ENCODE measurements at places on chromosomes 4 and X.

DNA sequence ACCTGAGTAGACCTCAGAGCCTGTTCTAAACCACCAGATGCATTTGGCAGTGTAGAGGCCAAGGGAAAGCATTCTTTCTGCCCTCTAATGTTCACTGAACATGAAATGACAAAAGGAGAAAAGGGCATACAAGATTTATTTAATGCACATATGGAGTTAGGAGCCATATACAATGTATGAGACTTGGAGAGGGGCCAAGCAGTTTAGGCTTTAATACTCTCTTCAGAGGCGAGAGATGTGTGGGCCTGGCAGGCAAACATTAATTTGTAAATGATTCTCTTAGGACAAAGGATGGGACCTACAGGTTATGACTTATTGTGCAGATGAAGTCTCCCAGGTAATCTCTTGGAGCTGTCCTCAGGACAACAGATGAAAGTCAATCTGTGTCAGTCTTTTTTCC lies 631.9 kb downstream of the ADGRL3 start:
- DNase-seq = no peak

DNA sequence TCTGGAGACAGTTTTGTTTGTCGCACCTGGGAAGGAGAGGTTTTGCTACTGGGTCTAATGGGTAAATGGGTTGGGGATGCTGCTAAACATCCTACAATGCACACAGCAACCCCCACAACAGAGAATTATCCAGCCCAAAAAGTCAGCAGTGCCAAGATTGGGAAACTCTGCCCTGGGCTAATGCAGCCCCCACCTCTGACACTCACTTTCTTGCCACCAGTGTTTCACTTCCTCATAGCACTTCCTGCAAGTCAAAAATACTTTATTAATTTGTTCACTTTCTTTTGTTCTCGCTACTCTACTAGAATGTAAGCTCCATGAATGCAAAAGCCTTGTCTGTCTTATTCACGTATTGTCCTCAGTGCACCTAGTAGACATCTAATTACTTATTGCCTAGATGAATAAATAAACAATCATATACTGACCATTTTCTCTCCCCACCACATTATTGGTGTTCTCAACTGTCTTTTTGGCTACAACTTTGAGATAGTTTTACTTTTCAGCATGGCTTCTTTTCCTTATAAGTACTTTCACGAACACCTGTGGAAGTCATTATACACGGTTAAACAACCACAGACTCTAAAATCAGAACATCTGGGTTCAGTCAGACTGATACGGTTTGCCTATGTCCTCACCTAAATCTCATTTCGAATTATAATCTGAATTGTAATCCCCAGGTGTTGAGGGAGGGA lies 82.0 kb upstream of the PITX2 start:
- no peak for DNase-seq

DNA sequence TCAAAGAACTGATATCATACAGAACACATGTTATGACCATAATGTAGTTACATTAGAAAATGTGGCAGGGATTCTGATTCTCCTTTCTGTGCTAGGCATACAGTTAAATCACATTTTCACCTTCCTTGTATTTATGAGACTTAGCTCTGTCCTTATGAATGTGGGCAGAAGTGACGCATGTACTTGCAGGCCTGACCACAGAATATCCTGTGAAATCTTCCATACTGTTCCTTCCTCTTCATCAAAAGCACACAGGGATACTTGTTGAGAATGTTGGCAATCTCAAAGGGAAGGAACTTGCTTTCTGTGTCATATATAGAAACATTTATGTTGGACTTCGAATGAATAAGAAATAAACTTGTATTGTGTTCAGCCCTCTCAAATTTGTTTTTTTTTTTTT lies 17.2 kb upstream of the MYOZ2 start:
- DNase-seq = no peak

DNA sequence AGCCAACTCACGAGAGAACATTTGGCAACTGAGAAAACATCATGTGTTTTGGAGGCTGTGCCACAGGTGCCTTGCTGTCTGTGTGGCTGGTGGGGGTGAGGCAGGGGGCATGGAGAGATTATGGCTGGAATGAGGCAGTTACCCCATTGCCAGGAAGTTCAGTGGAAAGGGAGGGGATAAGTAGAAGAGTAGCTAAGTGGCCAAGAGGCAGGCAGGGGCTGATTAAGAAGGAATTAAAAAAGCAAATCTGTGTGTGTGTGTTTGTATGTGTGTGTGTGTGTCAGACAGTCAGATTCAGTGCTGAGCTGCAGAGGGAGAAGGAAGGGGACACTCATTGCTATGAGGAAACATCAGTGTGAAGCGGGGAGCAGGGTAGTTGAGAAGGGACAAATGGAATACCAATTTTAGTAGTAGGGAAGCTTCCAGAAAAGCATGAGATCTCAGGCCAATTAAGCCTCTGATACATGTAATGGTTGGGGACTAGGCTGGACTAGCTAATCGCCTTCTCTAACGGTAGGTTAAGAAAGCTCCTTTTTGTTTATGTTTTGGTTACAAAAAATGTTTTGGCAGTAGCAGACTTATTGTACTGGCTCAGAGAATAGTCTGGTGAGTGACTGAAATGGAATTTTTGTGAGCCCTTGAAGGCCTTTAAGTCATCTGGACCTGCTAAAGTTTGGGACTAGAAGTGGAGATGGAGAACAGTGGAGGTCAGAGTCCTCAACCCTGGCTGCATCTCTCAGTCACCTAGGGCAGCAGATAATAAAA lies 18.5 kb downstream of the TMEM164 start:
- DNase-seq = no peak

- DNase-seq = no peak
Measured at GRCh38 chr4:72569719-72570235, 756 bp upstream of the ADAMTS3 start.

DNA sequence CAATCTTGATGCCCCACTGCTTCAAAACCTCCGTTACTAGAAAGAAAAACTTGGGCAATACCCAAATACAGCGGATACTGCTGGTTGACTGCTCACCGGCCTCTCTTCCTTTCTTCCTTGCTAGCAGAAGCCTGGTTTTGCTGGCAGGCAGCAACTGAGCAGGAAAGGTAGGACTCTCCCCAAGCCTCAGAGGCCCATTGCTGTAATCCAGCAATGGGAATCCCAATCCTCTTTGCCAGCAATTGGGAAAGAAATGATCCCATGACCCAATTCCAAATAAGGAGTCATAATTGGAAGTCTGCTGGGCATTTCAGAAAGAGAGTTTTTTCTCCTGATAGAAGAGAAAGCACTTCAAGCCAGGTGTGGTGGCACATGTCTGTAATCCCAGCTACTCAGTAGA lies 394.5 kb downstream of the BCOR start:
- no peak for DNase-seq

GRCh38 chr4:31417040-31417439 lies 696.9 kb downstream of the PCDH7 start:
- no peak for DNase-seq

- DNase-seq = no peak
Measured at GRCh38 chr4:110034026-110034393, 121.3 kb downstream of the EGF start.

- peak; percentile 83 for DNase-seq
Measured at GRCh38 chrX:65534450-65535292, at the start of gene LAS1L. TSS of gene LAS1L (minus strand) at chrX:65534787. CDS start at chrX:65534715, 72 bp downstream.

GRCh38 chr4:38503689-38504395 lies 160.2 kb upstream of the KLF3 start:
- no peak for DNase-seq

GRCh38 chr4:70722199-70722791 lies 531 bp downstream of the RUFY3 start:
- DNase-seq = no peak

DNA sequence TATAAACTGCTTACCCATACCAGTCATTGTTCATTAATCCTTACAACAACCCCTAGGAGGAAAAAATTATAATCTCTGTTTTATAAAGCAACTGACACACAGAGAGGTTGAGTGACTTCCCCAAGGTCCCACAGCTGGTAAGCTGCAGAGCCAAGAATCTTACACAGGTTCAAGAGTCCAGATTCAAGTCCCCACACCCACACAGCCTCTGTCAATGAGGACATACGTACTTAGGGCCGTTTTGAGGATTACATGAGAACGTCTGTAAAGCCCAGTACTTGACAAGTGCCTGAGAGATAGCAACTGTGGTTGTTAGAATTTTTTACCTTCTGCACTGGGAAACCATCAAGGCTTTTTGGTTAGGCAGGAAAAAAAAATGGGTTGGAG lies 556 bp upstream of the SLC25A43 start:
- no peak for DNase-seq

- DNase-seq = no peak
Measured at GRCh38 chr4:5982156-5982973, 35.9 kb downstream of the C4orf50 start.

- no peak for DNase-seq
Measured at GRCh38 chr4:16853640-16854039, 44.8 kb downstream of the LDB2 start.

DNA sequence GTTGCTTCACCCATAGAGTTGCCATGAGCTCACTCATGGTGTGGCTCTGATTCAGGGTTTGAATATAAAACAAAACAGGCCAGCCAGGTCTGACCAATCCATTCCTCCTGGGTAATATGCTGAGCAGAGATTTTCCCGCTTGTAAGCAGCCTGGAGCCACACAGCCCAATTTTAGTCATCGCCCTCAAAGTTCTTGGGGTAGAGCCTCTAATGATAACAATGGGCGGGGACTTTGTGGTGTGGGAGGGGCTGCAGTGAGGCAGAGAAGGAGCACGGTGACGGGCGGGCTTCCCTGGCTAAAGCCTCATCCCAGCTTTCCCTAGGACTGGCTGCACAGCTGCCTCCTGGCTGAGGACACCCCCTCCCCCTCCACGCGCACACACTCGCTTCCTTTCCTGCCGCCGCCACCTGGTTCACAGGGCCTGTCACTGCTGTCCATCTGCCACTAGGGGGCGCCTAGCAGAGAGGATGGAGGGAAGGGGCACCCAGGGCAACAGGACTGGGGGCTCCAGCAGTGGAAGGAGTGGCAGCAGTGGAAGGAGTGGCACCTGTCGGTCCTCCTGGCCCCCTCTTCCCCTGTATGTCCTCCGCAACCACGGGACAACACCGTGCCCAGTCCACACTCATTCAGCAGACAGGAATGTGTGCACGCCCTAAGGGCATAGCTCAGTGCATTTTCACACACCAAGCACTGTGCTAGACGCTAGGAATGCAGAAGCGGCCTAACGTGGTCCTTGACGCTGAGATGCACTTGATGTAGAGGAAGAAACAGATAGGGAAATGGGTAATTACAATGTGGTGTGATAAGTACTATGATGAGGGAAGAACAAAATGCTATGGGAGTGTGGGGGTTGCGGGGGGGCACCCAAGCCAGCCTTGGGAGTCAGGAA lies 26.8 kb downstream of the PRPS1 start:
- DNase-seq = peak; percentile 39

DNA sequence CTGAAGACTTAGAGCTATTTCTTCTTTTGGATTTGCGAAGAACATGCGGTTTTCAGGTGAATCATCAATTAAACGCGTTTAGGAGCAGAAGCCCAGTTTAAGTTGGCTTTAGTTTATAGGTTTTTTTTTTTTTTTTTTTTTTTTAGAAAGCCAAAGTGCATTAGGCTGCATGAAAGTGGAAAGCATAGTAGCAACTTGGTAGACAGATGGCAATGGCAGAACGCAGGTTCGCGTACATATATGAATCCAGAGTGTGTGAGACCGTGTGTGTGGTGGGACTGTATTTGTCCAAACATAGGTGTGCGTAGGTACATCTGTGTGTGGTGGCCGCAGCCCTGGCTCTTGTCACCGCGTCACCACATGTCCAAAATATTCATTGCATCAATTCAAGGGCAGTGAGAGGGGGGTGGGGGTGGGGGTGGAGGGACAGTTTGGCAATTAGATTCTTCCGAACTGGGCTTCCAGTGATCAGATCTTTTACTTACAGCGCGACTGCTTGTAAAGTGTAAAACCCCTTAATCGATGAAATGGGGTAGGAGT lies 901 bp downstream of the JADE1 start:
- DNase-seq = no peak

- no peak for DNase-seq
Measured at GRCh38 chrX:37745835-37746217, 34.0 kb upstream of the CYBB start.

DNA sequence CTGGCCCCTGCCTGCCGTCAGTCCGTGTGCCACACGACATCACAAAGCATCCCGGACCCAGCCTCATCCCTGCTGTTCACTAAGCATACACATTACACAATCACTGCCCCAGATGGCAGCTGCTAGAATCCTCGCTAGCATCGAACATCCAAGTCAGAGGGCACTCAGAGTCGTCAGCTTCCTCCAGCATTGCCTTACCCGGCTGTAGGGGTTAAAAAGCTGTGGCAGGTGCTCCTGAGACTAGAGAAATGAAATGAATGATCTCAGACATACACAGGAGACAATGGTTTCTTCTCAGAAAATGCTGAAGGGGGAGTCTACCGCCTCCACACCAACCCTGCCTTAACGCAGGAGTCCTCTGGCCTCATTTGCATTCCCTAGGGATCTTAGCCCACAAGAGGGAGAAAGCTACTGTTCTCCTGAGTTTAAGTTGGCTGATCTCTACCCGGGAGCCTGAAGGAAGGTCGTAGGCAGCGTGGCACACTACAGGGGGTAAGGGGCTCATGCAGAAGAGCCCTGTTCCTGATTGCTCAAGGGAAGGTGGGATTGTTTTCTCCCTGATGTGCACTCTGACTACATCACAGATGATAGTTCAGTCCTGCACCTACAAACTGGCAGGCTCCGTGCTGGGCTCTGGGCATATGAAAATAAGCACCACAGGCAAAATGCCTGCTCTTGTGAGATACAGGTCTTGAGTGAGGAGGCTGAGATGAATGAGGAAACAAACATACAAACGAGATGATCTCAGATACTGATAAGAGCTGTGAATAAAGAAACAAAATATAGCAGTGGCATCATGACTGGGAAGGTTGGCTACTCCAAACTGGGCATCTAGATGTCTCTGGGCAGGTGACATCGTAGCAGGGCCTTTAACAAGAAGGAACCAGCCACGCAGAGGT lies 2.6 kb upstream of the KIAA0232 start:
- no peak for DNase-seq

DNA sequence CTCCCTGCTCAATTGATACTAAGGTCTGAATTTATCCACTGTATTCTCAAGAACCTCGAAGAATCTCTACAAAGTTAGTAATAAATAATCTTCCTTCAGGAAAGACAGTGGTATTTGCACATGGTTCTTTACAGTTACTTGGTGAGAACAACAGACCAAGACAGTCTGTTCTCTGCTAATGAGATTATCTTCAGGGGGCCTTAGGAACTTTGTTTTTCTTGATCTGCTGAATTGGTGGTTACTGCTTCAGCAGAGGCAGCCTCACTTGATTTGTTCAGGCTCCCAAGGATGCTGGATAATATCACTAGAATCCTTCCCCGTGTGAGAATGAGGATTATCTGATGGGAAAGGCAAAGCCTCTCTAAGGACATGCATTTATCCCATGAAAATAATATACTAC lies 64.8 kb downstream of the CBR4 start:
- no peak for DNase-seq

- DNase-seq = no peak
Measured at GRCh38 chrX:38336538-38337240, 9.4 kb upstream of the RPGR start.

DNA sequence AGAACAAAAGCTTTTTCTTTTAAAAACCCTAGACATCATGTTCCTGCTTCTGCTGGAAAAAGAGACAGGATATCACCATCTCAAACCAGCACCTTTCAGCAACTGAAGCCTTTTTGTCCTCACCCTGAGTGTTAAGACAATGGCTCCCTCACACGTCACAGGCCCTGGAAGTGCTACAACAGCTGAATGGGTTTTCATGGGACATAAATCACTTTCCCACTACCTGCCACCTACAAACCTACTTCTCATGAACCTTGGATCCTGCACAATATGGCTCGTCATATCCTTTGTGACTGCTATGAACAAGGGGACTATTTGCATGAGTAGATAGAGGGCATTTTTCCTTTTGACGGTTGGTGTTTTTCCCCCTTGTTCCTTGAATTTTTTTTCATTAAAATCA lies 93.6 kb downstream of the TSPAN5 start:
- no peak for DNase-seq

All from activated T-cell treated with anti-CD3 and anti-CD28 coated beads for 48 hours (primary cell).